Skeletal muscle cell (primary cell): ENCODE measurements at places on chromosomes 7 and 10.

DNA sequence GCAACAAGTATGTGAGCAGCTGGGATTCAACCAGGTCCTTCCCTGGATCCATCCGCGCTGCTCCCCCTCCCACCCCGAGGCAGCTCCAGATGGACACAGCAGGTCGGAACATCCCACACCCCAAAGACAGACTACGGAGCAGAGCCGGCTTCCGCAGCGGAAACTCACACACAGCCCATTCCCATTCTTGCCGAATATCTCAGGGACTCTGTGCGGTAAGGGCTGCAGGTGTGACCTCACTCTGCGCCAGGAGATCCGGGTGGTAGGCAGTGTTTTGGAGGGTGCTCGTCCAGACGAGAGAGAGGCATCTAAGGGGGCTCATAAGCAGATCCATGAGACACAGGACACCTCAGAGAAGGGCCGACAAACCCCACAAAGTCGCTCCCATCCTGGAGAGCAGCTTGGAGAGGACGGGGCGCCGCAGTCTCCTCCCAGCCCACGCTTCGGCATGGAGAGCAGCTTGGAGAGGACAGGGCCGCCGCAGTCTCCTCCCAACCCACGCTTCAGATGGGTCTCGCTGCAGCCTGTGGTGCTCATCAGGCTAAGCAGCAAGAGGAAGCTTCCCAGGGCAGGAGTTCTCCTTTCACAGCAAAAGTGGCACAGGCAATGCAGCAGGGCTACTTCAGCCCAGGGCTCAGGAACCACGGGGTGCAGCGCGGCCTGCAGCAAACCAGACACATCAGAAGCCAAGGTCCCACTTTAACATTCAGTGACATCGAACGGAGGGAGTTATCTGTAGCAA, 179.9 kb downstream of the DIP2C start:
- DNase-seq, result no peak

DNA sequence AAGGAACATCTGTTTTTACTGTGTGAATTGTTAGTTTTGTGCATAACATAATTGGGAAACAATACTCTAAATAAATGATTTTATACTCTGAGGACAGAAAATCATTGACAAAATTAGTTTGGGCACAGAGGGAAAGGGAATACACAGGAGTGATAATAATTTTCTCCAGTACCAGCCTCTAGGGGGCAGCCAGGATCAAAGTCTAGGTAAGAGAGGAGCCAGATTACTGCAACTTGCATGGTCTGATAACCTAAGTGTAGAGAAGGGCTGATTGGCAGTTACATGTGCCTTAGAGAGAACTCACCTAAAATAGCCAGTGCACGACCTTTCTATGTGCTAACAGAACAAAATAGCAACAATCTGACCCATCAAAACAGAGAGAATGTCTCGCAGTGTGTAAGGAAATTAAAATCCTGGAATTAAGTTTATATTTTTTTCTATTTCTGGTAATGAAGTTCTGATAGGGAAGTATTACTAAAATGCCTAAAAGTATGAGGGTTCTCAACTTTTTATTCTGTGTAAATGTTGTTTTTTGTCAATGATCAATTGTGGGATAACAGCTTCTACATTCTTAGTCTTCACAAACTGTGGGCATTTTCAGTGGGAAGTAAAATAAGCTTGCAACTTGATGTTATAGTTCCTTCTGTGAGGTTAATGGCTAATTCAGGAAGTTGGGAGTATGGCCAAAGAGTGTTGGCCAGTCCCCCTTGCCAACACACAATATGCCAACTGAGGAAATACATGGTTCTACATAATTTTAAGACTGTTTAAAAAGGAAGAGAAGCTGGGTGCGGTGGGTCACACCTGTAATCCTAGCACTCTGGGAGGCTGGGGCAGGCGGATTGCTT, 66.4 kb downstream of the EXOC6 start:
- no peak for DNase-seq

DNA sequence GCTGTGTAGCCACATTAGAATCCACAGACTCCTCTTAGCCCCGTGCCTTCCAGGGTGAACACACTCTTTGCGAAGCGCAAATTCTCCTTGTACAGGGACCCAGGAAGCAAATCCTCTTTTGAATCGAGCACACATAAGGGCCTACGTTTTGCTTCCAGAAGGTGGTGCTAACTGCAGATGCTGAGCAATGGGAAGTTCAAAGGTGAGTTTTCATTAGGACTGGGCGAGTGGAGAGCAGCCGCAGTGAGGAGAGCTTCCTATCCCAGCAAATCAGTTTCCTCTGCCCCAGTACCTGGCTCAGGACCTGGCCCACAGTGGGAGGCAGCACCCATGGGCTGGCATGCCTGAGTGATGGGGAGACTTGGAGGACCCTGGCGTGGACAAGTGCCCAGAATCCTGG, 23.5 kb upstream of the GPR26 start:
- DNase-seq, result no peak

DNA sequence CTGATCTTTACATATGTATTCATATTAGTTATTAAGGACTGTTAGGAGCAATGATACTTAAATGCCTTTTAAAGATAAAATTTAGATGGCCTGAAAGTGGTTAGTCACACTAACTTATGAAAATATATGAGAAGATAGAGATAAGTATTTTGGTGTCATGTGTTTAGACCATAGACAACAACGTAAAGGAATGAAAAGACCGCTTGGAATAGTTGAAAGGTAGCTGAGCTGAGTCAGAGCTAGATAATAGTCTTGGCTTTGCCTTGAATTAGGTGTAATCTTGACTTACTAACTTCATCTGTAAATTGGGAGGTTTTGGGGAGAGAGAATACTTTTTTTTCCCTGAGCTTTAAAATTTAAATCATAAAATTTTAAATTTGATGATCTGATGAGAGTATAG, 127.0 kb downstream of the LYZL1 start:
- DNase-seq, result no peak

DNA sequence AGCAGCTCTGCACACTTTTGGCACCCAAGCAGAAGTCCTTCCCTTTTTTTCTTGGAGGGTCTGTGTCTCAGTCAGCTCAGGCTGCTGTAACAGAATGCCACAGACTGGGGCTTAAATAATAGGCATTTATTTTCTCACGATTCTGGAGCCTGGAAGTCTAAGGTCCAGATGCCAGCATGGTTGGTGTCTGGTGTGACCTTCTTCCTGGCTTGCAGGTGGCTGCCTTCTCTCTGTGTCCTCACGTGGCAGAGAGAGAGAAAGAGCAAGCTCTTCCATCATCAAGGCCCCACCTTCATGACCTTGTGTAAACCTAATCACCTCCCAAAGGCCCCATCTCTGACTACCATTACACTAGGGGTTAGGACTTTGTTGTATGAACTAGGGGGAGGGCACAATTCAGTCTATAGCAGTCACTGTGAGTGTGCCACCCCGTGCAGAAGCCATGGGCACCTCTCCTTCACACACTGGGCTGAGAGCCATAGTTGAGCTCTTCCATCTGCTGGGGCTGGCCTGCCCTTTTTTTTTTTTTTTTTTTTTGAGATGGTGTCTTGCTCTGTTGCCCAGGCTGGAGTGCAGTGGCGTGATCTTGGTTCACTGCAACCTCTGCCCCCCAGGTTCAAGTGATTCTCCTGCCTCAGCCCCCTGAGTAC, 80.3 kb downstream of the OAT start:
- DNase-seq, result no peak

DNA sequence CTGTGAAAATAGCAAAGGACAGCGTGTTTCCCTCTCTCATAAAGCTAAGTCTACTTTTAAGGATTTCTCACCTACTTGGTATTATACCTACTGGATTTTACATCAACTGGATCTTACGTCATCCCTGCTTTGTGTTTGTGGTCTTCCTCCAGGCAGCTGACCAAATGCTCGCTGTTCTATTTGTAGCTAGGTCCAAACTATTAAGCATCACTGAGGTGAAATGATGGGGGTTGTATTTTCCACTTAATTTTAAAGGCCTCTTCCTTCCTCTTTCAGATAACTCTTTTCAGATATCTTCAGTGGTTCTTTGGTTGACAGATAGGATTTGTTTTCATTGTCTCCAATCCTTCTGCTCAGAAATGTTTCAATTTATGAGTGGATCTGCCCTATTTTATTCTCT, 169.7 kb downstream of the RNLS start:
- no peak for DNase-seq
